ENCODE measurements at places on chromosomes 5 and 9. TPM values are rescaled to one million over a fixed set of nuclear protein-coding genes. Genes with fewer than 3 reads are reported as not detected.

DNA sequence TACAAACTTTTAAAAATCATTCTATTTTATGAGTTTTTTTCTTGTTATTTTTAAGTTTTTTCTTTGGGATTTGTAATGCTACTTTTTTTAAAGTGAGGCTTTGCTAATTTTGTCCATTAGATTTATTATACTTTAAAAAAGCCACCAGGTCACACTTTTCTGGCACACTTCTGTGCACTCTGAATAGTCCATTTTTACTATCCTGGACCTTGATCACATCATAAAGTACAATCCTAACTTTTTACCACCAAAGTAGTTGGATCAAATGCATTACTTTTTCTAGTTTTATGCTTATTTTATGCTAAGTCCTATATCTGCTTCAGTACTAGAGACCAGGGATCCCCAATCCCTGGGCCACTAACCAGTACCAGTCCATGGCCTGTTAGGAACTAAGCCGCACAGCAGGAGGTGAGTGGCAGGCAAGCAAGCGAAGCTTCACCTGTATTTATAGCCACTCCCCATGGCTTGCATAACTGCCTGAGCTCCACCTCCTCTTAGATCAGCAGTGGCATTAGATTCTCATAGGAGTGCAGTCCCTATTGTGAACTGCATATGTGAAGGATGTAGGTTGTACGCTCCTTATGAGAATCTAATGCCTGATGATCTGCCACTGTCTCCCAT lies 16.0 kb downstream of the FRRS1L start:
- no peak for DNase-seq

DNA sequence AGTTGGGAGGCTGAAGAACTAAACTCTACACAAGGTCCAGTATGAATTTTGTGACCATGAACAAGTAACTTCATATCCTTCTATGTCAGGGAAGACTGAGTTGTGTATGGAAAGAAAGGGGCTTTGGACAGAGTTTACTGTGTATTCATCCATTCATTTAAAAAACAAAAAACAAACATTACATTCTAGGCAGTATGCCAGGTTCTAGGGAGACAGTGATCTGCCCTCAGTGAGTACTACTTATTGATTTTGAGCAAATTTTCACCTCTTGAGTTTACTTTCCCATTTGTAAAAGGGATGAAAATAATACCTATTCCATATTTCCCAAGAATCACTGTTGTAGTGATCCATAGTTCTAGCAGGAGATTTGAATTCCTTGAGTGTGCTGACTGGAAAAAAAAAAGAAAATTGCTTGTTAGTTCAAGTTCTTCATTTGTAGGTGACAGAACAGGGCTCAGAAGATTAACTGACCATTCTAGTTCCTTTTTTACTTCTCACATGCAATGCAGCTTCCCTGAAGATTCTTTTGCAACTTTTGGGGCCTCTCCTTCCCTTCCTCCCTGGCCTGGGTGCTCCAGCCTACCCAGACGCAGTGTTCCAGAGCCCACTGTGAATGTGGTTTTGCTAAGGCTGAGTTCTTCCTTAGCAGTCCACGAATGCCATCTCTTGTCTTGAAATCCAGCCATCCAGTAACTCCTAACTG lies 2.6 kb upstream of the GAPVD1 start:
- DNase-seq, result no peak

- no peak for DNase-seq
Observed at GRCh38 chr9:7130266-7130820, 372.6 kb downstream of the KDM4C start.

DNA sequence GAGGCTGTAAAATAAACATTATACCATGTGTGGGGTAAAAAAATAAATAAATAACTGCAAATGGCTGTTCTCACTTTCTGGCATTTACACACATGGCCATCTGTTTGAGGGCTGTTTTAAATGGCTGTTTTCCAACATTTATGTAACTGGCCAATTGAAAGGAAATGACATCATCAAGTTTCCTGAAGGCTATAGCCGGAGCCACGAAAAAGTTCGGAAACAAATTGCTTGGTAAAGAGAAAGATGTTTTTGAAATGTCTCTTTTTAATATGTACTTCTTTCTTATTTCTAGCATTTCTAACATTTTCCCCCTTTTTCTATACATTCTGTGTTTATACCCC lies 95.4 kb upstream of the DAB2 start:
- no peak for DNase-seq

ZNG1A gene
- 14.1 TPM for total RNA-seq

DNA sequence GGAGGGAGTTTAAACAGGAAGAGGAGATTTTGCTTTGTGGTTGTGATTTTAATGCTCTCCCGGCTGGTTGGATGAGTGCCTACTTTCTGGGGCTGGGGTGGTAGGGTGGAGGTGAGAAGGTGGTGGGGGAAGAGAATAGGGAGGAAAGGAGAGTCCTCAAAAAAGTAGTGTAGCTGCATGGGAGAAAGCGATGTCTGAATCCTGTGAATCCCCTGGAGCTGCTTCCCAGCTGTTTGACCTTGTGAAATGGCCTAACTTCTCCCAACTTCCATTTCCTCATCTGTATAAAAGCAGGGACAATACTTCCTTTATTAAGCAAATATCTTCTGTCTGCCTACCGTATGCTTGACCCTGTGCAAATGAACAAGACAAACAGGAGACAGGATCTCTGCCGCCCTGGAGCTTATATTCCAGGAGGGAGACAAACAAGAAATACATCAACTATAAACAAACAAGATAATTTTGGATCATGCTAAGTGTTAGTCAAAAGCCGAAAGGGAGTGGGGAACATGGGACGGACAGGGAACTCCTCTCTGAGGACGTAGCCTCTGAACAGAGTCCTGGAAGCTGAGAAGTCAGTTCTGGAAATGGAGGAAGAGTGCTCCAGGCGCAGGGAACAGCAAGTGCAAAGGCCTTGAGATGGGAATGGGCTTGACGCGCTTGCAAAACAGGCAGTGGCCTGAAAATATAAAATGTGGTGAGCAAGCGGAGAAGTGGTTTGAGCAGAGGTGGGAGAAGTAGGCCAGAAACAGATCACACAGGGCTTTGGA lies 103.5 kb downstream of the SPRY4 start:
- no peak for DNase-seq

- DNase-seq, result no peak
Observed at GRCh38 chr5:34499001-34499734, 157.0 kb upstream of the RAI14 start.

DNAJB5 gene
- 70.0 TPM for total RNA-seq

- no peak for DNase-seq
Observed at GRCh38 chr5:82425591-82425990, 147.4 kb upstream of the RPS23 start.

GRCh38 chr5:166672431-166672830 lies 1619.0 kb upstream of the WWC1 start:
- DNase-seq, result no peak

All from left ventricle myocardium inferior (tissue), 1 donor.